Ascending aorta (tissue), 2 donors: ENCODE measurements at places on chromosomes 6 and 20.
A peak's percentile ranks its signal among the peaks of the same experiment; 100 is the strongest.

GRCh38 chr6:67300430-67301040 lies 1334.5 kb upstream of the ADGRB3 start:
- DNase-seq, result no peak

DNA sequence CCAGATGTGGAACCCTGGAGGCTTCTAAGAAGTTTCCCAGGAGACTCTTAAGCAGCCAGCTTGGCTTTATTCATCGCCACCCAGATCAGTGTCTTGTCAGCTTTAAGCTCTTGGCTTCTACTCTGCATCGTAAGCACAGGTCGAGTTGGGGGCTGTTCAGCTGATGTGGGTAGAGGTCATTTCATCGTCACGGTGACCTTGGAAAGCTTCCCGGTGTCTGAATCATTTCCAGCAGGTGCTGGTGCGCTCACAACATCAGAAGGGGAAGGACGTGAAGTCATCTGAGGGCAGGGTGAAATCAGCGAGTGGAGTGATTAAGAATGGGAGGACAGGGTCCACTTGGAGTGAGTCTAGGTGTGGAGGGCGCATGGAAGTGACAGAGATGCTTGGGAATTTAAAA lies 112.6 kb downstream of the SASH1 start:
- DNase-seq, result no peak

DNA sequence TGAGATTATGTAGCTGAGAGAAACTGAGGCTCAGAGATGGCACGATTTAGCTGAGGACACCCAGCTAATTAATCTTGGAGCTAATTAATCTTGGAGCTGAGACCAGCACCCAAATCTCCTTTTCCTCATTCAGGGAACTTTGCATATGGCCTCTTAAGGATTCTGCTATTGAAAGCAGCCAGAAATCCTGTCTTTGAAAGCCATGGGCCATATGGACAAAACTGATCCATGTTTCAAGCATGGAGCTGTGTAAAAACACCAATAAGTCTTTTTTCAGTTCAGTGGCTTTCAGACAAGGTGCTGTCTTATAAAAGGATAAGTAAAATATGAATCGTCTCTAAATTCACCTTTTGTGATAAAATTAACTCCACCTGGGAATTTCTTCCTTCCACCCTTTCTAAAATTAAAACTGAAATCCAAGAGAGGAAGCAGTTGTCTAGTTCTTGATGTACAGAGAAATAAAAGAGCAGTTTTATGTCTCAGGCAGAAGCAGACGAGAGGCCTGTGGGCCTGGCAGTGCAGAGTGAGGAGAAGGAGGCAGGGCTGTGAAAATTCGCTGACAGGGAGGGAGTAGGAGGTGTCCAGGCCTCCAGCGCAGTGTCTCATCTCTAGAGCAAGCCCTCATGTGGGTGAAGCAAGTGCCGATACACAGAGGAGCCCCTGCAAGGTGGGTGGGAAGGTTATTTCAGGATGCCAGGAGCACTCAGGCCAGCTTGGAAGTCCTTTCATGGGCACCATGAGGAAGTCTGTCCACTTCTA lies 266.9 kb downstream of the UST start:
- no peak for DNase-seq

DNA sequence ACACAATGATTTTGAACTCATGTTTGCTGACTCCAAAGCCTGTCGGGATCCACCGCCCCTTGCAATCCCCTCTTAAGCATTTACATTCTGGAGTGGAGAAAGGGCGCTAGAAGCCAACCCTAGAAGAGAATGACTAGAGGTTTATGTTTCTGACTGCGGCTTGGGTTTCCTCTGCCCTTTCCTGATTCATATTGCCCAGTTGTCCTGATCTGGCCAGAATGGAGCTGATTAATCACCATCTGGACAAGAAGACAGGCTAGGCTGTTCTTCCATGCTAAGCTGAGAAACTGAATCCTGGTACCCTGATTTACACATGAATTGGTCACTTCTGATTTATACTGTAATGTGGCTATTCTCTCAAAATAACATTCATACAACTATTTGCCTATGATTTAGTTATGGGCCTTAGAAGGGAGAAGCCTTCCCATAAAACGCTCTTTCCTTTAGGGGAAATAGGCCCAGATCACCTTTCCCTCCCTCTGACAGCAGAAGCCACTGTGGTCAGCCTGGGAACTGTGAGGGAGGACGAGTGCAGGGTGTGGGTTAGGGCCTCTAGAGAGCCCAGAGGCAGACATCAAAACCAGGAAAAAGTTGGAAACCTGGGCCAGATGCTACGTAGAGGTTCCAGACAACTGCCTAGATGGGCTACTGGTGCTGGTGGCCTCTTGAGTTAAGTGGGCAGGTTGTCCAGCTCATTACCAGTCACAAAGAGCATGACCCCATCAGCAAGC lies 199.2 kb upstream of the PRDM1 start:
- DNase-seq, result no peak

GRCh38 chr20:23156170-23156841 lies 70.2 kb upstream of the CD93 start:
- DNase-seq, result peak; percentile 63

DNA sequence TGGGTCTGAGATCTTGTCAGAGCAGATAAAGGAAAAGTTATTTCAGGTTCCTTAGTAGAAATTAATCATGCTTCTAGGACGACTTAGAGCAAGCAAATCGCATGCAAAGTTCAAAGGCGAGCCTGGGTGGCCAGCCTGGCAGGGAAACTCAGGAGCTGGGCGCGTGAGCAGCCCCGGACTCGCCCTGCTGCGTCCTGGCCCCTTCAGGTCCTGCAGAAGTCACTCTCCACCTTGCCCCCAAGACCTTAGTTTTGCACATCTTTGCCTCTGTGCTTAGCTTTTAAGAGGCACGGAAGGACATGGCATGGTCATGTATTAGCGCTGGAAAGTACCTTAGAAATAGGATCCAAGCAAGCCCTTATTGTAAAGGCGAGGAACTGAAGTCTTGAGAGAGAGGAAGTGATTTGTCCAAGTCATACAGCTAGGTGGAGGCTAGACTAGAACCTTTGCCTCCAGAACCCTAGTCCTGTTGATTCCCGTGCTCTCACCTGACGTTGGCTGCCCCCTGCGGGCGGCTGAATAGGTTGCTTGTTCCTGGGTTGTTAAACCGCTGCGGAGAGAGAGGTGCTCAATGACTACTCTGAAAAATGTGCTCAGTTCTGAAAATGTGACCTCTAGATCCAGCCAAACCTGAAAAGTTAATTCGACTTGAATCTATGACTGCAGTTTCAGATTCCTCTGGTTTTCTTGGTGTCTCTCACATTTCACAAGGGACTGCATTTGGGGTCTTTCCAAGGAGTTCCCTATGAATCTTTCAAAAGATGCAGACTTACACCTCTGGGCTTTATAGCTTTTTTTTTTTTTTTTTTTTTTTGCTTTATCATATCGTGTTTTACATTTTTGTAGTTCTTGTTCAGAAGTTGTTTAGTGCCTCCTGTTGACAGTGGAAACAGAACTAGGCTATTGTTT lies 2.7 kb downstream of the MYB start:
- no peak for DNase-seq

- DNase-seq, result no peak
Observed at GRCh38 chr6:165205632-165206031, 103.8 kb downstream of the C6orf118 start.

DNA sequence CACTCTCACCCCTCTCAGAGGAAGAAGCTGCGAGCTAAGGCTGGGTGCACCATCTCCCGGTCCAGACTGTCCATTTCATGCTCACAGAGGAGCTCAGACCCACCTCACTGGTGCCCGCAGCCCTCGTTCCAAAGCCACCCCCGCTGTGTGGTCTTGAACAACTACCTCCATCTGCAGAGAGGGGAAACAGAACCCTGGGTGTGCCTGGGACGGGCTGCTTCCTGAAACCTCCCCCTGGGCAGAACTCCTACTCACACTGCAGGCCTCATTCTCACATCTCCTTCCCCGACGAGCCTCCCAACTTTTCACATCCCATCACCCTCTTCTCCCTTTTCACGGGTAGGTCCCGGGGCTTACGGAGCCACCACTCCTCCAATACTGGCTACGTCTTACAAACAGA lies 18.1 kb downstream of the PMEPA1 start:
- no peak for DNase-seq

DNA sequence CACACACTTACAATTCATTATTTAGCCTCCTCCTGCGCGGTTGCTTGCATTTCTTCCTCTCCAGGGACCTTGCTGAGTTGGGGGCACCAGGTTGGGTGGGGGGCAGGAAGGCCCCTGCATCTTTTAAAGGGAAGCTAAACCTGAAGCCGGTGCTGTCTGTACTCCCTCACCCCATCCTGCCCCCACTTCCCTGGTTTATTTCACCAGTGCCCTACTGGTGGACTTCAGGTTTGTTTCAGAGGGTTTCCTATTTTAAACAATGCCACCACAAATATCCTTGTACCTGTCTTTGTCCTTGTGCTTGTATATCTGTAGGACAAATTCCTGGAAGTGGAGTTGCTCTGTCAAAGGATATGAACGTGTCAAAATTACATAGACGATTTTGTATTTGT lies 21.0 kb downstream of the PTK7 start:
- DNase-seq, result no peak

DNA sequence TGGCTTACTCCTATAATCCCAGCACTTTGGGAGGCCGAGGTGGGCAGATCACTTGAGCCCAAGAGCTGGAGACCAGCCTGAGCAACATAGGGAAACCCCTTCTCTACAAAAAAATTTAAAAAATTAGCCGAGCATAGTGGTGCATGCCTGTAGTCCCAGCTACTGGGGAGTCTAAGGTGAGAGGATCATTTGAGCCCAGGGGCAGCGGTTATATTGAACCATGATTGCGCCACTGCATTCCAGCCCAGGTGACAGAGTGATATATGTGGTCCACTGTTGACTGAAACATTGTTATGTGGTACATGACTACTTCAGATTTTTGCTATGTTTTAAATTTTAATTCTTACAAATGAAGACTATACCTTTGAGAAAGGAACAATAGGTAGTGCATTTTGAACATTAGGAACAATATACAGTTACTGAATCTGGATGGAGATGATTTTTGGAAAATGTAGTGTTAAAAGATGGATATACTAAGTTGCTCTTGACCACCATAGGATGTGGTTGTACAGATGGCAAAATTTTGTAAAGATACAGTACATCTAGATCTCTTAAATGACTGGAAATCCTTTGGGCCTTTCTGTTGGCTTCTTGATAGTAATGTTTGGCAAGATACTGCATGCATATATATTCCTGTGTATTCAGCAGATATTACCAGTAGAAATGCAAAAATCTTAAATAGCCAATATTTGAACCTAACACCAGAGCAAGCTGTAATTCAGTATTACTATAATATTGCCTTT lies 35.9 kb downstream of the MAPK14 start:
- DNase-seq, result no peak

- DNase-seq, result no peak
Observed at GRCh38 chr6:139230391-139230840, 61.4 kb downstream of the TXLNB start.

- no peak for DNase-seq
Observed at GRCh38 chr6:155197932-155198331, 65.9 kb upstream of the CLDN20 start.

- DNase-seq, result no peak
Observed at GRCh38 chr6:111724505-111724904, 118.8 kb upstream of the TRAF3IP2 start.

GRCh38 chr20:54197621-54198604 lies 10.0 kb upstream of the PFDN4 start:
- no peak for DNase-seq

DNA sequence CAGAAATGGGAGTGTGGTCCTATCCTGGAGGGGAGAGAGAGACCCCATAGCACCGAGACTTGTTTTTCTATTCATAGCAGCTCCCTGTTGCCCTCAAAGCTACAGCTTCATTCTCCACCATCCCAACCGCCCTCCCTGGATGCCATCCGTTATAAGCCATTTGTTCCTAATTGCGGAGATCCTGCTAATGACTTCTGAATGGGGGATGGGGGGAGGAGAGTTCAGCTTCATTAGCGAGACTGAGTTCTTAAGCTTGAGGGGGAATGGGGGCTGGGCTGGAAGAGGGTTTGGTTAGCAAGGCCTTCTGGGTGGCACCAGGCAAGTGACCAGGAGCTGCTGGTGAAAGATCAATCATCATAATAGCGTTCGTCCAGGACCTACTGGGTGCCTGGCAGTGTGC lies 27.1 kb downstream of the FOXP4 start:
- no peak for DNase-seq

DNA sequence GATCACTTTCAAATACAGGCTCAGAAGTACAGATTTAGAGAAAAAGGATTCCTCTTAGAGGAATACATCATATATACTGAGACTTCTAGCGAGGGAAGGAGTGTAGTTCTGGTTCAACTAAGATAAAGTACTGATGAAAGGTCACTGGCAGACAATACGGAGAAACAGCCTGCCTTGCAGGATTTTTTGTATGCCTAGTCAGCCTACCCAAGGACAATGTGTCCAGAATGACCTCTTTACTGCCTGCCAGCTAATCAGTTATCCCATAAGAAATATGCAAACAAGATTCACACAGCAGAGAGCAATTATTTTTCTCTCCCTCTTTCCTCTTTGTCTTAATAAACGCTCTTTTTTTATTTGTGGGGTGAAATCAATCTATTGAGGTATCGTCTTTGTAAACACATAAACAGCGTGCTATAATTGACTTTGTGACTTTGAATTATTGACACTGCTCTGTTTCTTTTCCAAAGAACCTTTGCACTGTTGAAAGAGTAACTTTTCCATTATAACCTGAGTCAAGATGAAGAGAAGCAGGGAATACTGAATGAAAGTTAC lies 1.4 kb upstream of the TSPYL4 start:
- DNase-seq, result no peak

GRCh38 chr6:158636778-158637177 lies 7.8 kb downstream of the DYNLT1 start:
- no peak for DNase-seq

DNA sequence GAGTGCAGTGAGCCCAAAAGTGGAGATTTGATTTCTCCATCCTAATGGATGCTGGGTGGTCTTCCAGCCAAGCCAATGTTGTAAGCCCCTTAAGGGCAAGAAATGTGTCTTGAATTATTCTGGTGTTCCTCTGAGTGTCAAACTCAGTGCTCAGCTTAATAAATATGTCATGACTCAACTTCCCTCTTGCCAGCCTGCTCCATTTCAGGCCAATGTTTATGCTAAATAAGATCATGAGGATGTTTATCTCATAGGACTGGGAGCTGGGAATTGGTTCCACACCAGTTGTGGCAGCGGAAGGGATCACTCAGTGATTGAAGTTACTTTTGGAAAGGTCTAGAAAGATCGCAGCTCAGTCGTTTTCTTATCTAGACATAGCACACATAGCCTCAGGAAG lies 90.4 kb upstream of the ISM1 start:
- no peak for DNase-seq

GRCh38 chr6:45426251-45426650 lies 48.5 kb upstream of the SUPT3H start:
- no peak for DNase-seq

DNA sequence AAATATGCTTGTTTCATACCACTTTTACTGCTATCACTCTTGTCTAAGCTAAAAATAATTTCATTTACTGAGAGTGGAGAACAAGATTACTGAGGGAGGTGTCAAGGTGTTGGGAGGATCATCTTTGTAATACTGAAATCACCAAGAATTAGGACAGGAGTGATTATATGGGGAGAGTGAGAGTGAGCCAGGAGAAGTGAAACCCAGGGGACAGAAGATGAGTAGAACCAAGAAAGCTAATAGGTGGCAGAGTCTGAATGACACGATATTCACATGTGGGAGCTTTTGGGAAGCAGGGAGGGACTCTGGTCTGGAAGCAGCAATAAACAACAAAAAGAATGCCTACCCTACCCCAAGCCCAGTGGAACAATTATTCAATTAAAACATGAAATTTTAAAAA lies 58.6 kb downstream of the AK9 start:
- DNase-seq, result no peak
